NCI-H1048 (cell line): ENCODE measurements at places on chromosomes 12 and 14.

- DNase-seq: no peak
Measured at GRCh38 chr14:90616881-90617280, 199.3 kb downstream of the TTC7B start.

GRCh38 chr14:84237881-84238280 is 1292.1 kb upstream of the FLRT2 start:
- DNase-seq: no peak

- no peak for DNase-seq
Measured at GRCh38 chr12:106841510-106842302, 67.2 kb downstream of the RIC8B start.

- no peak for DNase-seq
Measured at GRCh38 chr12:115118177-115118724, 434.3 kb upstream of the TBX3 start.

- DNase-seq: no peak
Measured at GRCh38 chr14:68111097-68111852, 291.7 kb downstream of the RAD51B start.

DNA sequence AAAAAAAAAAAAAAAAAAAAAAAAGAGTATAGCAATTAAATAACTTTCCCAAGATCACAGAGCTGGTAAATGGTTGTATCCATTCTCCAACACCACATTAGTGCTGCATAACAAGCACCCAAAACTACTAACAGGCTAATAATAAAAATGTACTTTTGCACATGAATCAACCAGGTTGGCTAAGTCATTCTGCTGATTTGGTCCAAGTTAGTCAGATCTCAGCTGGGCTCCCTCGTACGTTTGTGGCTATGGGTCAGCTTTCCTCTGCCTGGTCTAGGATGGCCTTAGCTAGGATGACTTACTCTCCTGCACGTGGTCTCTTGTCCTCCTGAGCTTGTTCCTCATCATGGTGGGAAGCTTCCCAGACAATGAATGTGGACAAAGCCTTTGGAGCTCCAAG is 7.9 kb upstream of the PLEKHG6 start:
- DNase-seq: no peak

DNA sequence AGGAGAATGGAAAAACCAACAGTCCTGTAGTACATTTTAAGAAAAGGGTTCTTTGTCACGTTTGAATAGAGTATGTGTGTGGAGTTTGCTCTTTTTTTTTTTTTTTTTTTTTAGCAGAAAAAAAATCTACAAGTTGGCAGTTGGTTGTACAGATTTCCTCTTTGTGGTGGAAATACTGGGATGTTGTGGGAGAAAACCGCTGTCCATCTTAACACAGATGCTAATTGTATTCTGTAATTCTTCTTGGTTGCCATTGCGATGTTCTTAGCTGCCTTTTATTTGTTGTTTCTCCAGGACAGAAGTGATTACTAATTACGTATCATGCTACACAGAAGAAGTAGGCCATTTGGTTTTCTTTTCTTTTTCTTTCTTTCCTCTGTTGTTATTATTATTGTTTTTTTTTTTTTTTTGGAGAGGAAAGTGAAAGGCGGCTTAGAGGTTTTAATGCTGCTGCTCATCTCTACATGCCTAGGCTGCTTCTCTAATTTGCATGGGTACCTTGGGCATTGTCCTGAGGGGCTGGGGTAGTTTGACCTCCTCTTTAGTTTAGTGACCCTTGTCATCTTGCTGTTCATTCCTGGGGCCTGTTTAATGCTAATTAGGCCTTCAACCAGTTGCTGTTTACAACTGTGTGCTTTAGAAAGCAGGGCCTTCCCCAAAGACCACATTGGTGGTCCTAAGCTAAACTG is 94.7 kb downstream of the TMTC2 start:
- DNase-seq: no peak

- no peak for DNase-seq
Measured at GRCh38 chr12:76198839-76199238, 114.4 kb upstream of the NAP1L1 start.

DNA sequence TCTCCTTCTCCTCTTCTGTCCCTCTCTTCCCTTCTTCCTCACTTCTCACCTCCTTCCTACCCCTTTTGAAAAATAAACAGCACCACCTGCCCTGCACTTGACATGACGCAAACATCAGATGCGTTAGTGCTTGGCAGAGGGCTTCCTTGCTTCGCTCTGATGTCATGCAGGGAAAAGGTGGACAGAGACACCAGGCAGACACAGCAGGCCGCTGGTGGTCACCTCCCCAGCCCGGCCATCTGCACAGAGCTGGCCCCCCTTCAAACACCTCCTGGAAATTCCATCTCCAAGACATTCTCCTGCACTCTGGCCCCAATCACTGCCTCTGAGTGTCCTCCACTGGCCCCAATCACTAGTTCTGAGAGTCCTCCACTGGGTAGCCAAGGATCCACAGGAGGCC is 353.6 kb downstream of the MED13L start:
- no peak for DNase-seq

DNA sequence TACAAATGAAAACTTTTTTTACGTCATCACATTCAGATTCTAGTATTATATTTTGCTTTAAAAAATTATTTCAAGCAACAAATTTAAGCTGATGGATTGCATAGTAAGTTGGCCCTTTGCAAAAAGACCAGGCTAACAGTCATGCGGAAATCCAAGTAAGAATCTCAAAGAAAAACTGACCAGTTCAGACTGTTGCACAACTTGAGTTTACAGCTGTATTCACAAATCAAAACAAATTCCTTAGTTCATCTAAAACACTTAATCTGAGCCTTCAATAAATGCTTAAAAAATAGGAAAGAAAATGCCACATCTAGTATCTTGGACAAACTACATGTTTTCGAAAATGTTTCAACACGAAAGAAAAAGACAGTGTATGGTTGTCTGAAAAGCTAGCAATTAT is 847 bp downstream of the CCDC59 start:
- no peak for DNase-seq

GRCh38 chr14:58287607-58288042 is 10.7 kb upstream of the ARID4A start:
- DNase-seq: no peak

GRCh38 chr12:62917926-62918325 is 17.0 kb downstream of the PPM1H start:
- DNase-seq: no peak

DNA sequence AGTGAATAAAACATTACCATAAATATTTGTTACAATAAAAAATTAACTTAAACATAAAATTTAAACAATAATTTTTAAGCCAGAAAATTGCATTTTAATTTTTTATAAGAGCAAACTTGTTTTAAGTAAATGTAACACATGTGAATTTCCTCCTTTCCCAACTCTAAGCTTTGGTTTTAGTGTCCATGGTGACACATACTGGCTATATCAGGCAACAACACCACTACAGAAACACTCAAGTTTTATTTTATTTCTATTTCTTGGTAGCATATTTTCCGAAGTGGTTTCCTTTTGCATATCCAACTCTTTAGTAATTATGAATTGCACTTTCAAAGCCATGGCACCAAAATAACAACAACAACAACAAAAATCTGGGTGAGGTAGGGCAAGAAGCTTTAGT is 2.2 kb downstream of the NELL2 start:
- DNase-seq: no peak

GRCh38 chr14:64721391-64721791 is 17.2 kb downstream of the PLEKHG3 start:
- no peak for DNase-seq

GRCh38 chr12:21718944-21719650 is 55.4 kb downstream of the KCNJ8 start:
- no peak for DNase-seq

- DNase-seq: no peak
Measured at GRCh38 chr14:76550534-76550933, 174.6 kb downstream of the ESRRB start.

DNA sequence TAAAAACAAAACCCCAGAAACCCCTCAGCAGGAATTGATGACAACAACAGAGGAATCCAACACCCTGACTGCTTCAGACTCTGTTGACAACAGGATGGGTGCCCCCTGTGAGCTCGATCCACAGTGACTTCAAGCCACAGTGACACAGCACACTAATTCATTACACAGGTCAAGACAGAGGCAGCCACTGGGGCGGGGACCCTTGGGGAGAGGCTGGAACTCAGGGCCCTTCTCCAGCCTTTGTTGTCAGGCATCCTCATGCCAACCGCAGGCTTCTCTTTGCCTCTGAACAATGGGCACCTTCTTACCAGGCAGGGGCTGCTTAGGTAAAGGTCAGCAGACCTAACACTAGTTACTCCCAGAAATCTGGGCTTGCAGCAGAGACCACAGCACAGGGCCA is 37.6 kb downstream of the ACADS start:
- no peak for DNase-seq

DNA sequence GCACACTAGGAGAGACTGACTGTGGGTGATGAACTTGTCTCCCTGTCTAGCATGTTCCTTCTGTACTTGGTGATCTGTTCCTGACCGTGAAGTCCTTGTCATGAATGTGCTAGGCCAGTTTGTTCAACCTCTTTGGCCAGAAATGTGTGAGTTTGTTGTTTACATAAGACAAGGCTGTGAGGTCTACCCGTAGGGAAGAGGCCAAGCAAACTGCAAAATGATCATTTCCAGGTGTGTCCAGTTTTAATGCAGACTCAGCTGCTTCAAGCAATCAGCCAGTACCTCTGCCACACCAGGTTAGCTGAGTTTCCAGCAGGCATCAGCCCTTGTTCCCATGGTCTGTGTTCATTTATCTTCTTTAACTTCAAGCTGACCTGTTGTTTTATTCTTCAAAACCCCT is 440.2 kb downstream of the FUT8 start:
- DNase-seq: no peak

GRCh38 chr14:82067221-82067875 is 533.7 kb upstream of the SEL1L start:
- no peak for DNase-seq

DNA sequence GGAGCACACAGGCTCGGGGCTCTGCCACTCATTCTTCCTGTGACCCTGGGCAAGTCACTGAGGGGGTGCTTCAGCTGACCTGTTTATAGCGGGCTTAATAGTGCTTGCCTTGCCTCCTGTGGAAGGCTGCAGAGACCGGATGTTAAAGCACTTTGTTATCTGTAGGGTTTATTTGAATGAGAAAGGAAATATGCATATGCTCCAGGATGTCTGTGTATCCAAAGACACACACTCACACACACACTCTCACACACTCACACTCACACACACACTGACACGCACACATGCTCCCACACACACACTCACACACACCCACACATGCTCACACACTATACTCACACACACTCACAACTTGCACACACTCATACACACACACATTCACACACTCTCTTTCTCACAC is 56.1 kb upstream of the DDX11 start:
- no peak for DNase-seq

DNA sequence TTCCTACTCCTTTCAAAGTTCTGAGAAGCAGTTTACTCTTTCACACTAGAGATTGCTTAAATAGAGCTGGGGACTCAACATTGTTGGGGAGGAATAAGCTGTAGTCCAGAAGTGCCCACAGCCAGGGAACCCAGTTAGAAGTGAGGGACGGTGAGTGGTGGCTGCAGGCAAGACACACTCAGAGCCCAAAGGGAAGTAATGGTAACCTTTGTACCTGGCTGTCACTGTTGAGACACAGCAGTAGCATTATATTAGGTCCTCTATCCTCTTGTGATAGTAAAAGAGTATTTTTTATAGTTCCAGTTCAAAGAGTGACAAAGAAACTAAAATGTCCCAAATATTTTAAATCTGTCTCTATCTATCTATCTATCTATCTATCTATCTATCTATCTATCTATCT is 263.3 kb downstream of the TTC6 start:
- no peak for DNase-seq

- DNase-seq: no peak
Measured at GRCh38 chr12:83676781-83677295, 990.1 kb downstream of the TMTC2 start.

GRCh38 chr14:71113376-71113775 is 206.1 kb downstream of the PCNX1 start:
- no peak for DNase-seq

DNA sequence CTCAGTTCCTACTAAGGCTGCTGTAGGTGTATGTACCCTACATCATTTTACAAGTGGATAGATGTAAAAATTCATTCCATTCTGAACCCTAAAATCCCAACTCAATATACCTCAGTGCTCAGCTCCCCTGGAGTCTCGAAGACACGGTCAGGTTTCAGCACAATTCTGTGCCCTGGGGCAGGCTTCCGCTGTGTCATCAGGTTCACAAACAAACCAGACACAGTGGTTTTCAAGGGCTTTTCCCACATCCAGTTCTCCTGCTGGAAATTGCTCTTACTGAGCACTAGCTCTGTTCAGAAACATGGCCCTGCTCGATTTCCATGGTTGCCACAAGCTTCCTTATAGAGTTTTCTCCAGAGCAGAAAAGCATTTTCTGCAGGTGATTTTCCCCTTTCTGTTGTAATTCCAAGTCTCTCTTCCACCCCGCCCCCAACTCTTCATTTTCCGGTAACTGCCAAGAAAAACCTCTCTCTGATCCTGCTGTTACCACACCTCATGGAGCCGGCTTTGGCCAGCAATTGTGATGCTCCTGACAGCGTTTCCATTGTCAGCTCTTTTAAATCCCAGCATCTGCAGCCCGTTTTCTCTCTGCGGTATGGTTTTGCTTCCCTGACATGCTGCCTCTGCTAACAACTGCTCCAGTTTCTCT is 483.0 kb upstream of the CCDC196 start:
- no peak for DNase-seq

DNA sequence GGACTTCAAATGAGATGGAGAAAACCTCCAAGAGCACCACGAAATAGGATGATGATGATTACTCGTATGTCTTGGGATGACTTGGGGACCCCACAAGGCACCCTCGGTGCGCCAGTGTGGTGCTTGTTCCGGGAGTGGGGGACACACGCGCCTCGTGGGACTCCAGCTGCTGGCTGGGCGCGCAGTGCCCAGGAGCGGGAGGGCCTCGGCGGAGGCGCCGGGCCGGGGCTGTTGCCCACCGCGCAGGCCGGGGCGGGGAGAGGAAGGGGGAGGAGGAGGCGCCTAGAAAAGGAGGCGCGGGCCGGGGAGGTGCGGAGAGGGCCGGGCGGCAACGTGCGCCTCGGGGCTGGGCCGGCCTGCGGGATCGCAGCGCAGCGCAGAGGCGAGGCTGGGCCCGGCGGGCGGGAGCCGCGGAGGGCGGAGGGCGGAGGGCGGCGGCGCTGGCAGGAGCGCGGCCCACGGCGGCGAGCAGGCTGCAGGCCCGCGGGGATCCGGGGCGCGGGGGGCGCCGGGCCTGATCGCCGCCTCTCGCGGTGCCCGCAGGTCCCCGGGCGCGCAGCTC is at the start of gene RFLNA:
RFLNA (plus strand) TSS at position 314 of the 562 bp plus-strand sequence. CDS start 337 bp downstream, outside the sequence.
- DNase-seq: no peak

- no peak for DNase-seq
Measured at GRCh38 chr12:88908345-88908744, 328.1 kb upstream of the KITLG start.

DNA sequence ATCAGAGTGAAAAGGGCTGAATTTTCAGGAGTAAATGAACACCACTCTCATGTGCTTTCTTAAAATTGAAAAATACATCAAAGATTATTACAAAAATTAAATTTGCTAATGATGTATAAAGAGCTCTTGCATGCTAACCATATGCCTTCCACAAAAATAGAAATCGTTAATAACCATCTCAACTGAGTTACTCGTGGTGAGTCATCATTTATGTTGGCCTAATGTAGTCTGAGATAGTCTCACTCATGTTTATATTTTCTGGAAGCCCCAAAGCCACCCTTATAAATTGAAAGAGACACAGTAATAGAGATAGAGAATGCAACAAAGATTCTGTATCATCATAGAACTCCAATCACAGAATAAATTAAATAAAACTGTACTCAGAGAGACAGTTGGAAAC is 131.2 kb downstream of the KCNH5 start:
- no peak for DNase-seq

GRCh38 chr12:123142921-123143735 is 7.8 kb downstream of the PITPNM2 start:
- no peak for DNase-seq

GRCh38 chr12:46160981-46161690 is 107.7 kb downstream of the SLC38A1 start:
- no peak for DNase-seq
